ENCODE measurements at places on chromosomes 3 and 15.

DNA sequence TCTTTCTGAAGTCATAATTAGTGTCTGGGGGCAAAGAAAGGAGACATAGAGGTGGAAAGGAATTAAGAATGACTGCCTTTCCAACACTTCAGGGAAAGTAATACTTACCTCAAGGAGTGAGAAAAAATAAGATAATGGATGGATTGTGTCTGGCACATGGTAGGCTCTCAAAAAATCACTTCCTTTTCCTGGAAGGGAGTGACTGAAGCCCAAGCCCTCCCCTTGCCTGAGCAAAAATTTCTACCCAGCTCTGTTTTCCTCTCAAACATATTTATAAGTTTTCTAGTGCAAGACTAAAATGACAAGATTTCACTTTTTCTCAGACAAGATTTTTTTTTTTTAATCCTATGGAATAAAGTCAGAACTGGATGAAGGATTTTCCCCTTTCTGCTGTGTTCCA, 145.0 kb downstream of the IGSF11 start:
- DNase-seq: no peak

DNA sequence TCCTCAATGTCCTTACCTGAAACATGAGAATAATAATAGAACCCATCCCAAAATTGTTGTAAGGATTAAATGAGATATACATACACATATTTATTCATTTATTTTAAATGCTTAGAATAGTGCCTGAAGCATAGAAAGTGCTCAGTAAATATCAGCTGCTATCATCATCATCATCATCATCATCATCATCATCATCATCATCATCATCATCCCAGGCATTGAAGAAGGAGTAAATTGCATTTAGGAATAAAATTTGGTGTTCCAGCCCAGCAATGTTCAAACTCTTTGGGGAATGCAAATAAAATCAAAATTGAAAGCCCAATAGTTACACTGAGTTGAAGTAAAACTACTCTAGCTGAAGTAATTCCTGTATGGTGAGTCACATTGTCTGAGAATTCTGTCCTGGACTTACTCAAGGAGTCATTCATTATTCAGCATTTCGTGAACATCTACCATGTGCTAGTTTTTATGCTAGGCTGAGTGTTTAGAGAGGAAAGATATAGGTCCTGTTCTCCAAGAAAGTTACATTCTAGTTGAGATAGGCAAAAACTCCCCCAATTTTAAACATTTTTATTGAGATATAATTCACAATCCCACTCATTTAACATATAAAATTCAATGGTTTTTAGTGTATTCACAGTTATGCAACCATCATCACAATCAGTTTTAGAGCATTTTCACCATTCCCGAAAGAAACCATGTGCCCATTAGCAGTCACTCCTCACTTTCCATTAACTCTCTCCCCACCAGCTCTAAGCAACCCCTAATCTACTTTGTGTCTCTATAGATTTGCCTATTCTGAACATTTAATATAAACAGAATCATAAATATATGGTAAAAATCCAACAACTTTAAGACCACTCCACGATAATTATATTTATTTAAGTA, 107.2 kb downstream of the FRMD5 start:
- peak; percentile 69 for DNase-seq

- peak; percentile 49 for DNase-seq
Measured at GRCh38 chr3:76107935-76108570, 322.7 kb upstream of the ZNF717 start.

GRCh38 chr3:143121241-143122088, 1.9 kb downstream of the CHST2 start:
- peak; percentile 55 for DNase-seq

DNA sequence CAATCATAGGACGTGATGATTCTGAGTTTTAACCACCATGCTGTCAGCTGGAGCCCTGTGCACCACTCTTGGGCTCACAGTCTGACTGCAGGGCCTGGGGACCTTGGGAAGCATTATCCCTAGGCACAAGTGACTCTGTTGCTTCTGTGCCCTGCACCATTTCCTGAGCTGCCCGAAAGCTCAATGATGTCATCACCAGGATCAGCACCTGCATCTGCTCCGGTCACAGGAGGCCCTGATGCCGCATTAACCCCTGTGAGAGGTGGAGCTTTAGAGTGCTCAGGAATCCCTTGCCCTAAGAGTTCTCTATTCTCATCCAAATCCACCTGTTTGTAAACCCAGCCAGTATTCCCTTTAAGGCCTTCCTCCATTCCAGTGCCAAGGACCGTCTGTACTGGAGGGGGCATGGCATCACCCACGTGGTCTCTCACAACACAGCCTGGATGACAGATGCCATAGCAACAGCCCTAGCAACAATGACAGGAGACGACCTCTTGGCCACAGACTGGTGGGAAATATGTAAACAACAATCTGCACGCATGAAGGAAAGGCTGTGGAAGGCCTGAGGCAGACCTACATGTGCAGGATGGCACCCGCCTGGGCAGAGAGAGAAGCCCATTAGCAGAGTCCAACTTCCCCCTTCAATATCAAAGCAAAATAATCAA, 37.9 kb downstream of the NTRK3 start:
- DNase-seq: no peak

GRCh38 chr15:29914511-29914926, 92.3 kb upstream of the TJP1 start:
- no peak for DNase-seq

DNA sequence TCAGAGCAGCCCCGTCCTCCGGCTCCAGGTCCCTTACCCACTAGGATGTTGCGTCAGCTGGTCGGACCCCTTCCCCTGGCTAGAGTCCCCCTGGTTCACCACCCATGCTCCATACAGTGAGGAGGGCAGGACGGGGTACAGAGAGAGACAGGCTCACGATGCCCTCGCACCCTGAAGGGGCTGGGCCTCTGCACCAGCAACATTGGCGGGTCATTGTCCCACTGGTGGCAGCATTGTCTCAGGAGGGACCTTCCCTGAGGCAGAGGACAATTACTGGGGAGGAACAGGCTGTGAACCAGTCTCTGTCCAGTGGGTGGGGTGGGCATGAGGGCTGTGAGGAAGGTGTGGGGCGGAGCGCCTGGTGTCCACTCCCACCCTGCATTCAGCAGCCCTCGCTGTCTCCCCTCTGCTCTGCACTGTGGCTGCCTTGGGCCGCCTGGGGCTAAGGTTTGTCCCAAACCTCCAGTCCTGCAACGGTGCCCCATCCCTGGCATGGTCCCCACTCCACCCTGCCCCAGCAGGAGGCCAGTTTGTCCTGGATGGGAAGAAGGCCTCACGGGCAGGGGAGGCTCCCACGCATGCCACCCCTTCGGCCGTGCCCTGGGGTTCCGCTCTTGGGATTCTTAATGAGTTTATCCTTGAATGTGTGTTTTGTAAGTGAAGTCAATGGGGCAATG, 48.0 kb upstream of the KLF13 start:
- no peak for DNase-seq

- DNase-seq: no peak
Measured at GRCh38 chr3:45690336-45691035, 1.3 kb downstream of the SACM1L start.

GRCh38 chr3:43970920-43971319, 270.8 kb upstream of the TOPAZ1 start:
- DNase-seq: no peak

DNA sequence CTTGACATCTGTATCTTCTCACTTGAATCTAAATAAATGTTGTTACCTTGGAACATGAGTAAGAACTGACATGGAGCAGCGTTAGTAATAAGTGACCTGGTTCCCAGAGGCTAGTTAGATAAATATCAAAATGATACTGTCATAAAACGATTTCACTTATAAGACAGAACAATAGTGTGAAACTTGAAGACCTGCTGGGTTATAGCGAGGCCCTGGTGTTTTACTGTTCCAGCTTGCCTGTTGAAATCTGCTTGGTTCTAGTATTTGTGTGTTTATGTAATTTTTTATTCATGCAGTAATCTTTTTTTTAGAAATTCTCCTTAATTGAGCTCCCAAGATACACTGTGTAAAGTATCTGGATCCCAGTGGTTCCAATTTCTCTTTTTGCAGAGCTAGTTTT, 129.4 kb downstream of the CACNA2D3 start:
- DNase-seq: no peak

- DNase-seq: no peak
Measured at GRCh38 chr15:35595656-35596055, 49.7 kb upstream of the DPH6 start.

GRCh38 chr15:71333839-71334238, 218.6 kb downstream of the THSD4 start:
- DNase-seq: peak; percentile 67

DNA sequence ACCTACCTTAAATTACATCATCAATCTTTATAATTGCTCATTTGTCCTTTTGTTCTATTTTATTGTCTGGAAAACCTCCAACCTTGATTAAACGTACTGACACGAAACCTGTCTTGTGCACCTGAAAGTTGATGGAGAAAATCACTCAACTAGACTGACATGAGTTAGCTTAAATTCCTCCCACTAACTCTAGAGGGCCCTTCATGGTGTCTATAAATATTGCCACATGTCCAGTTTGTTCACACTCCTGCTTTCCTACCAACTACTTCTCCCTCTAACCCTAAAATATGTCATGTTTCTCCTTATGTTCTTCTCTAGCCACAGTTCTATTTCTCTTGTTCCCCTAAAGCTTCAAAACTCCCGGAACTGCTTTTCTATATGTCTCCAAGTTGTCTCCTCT, 59.8 kb upstream of the SGO1 start:
- no peak for DNase-seq

GRCh38 chr15:85672332-85673084, 122.2 kb downstream of the KLHL25 start:
- DNase-seq: no peak

DNA sequence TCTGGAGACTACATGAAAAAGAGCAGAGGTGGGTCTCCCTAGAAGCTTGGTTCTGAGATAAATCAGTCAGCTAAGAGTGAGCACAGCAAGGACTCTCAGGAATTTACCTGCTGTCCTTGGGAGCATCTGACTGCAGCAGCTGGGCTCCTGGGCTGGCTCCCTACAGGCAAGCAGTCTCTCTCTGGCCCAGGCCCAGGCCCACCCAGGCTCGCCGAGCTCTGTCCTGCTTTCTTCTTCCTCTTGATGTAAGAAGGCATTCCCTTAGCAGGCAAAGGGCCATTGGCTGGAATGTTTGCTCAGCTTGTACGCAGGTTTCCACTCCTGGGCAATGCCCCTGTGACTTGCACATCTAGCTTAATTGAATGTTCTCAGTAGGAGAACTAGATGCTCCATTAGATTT, 4.3 kb upstream of the RBP2 start:
- DNase-seq: no peak

DNA sequence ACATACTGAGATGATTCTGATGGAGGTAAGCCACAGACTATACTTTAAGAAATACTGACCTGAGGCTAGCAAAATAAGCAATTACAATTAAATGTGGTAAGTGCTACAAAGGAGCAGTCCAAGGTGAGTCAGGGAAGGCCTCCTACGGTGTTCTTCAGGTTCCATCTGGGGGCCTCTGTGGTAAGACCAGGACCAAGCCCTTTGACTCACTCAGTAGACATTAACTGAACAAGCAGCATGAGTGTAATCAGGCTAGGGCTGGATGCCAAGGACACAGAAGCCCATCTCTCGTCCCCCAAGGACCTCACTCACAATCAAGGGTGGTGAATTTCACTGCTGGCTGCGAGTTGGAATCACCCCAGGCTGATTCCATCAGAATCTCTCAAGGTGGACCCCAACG, 37.3 kb downstream of the DZIP1L start:
- DNase-seq: no peak

Measured in fibroblast of the conjunctiva (primary cell).